ENCODE measurements at places on chromosomes 13 and 19.

- no peak for DNase-seq
- peaks cover 24% of the 10 kb centered on the region for H3K27me3 ChIP-seq
- H3K4me1 ChIP-seq = peaks cover 9% of the 10 kb centered on the region
- H3K27ac ChIP-seq = no peak overlapping the region
Observed at GRCh38 chr13:67223742-67224141, 6.4 kb downstream of the PCDH9 start.

DNA sequence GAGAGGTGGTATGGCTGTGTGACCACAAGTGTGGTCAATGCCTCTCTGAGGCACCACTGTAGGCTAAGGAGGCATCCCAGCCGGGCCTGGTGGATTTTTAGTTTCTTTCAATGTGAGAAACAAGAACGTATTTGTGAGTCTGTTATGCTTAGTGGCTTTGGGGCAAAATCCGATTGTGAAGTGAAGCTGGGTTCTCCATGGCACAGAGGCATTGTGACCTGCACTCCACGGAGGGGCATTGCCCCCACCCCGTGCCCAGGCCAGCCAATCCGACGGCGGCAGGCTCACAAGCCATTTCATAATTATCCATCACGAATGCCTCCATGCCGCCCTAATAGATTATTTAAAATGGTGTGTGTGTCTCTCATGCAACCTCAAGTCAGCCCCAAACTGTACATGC lies 151.6 kb downstream of the ZNF536 start:
- no peak for DNase-seq
- no peak overlapping the region for H3K27ac ChIP-seq
- no peak overlapping the region for H3K4me3 ChIP-seq
- no peaks in the 10 kb centered on the region for H3K27me3 ChIP-seq

GRCh38 chr19:5127717-5128116 lies 158.8 kb downstream of the KDM4B start:
- no peaks in the 10 kb centered on the region for H3K36me3 ChIP-seq
- peaks cover 31% of the 10 kb centered on the region for H3K4me1 ChIP-seq
- H3K27me3 ChIP-seq = no peaks in the 10 kb centered on the region
- no peak overlapping the region for H3K27ac ChIP-seq

DNA sequence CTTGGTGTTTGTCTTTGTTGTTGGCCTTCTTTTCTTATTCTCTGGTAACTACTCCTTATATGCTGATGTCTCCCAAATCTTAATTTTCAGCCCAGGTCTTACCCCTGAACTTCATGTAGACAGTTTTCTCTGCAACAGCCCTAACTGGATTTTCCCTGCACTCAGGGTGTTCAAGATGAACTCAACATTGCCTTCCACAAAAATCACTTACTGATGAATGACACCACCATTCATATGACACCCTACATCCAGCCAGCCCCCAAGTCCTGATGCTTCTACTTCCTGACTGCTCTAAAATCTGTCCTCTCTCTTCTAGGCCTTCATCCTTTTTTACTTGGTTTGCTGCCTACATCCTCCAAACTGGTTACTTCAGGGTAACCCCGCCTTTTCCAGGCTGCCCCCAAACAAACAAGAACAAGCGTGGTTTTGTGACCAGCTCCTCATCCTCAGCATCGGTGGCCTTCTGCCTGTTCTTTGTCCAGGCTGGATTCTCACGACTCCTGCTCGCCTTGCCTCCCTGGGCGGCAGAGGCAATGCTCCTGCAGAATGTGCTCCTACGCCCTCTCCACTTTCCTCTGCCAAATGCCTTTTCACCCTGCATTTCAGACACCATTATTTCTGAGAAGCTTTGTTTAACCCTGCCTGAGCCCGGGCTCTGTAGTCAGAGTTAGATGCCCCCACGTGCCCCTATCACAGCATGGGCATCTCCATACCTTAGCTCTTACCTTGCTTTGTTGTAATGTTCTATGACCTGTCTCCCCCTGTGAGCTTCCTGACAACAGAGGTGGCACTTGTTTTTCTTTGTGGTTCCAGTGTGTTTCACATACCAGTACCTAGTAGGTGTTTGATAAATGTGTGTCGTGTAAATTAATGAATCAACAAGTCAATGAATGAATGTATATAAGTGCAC lies 61.8 kb downstream of the WDFY2 start:
- H3K4me1 ChIP-seq = peaks cover 40% of the 10 kb centered on the region
- peaks cover 2% of the 10 kb centered on the region for H3K36me3 ChIP-seq
- peak overlapping the region; percentile 39 for H3K27ac ChIP-seq
- H3K27me3 ChIP-seq = no peaks in the 10 kb centered on the region
- DNase-seq = no peak

- peak; percentile 8 for DNase-seq
- H3K27me3 ChIP-seq = peaks cover 2% of the 10 kb centered on the region
- H3K27ac ChIP-seq = no peak overlapping the region
- H3K36me3 ChIP-seq = no peaks in the 10 kb centered on the region
- H3K4me1 ChIP-seq = no peaks in the 10 kb centered on the region
Observed at GRCh38 chr19:39795001-39795400, 16.3 kb downstream of the LEUTX start.

Measured in activated naive CD4-positive, alpha-beta T cell treated with anti-CD3 and anti-CD28 coated beads for 36 hours (primary cell).